ENCODE measurements at places on chromosomes 4 and X.

DNA sequence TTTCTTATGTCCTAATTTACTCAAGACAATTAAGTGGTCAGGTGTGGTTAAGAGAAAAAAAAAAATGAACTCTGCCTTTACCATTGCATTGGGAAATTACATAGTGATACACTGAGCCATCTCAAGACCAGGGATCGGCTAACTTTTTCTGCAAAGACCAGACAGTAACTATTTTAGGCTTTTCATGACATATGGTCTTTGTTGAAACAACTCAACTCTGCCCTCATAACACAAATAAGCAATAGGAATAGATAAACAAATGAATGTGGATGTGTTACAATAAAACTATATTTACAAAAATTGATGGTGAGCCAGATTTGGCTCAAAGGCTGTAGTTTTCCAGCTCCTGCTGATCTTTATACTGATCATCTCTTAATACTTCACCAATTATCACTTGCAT is 632.6 kb upstream of the INTU start:
- DNase-seq = no peak

DNA sequence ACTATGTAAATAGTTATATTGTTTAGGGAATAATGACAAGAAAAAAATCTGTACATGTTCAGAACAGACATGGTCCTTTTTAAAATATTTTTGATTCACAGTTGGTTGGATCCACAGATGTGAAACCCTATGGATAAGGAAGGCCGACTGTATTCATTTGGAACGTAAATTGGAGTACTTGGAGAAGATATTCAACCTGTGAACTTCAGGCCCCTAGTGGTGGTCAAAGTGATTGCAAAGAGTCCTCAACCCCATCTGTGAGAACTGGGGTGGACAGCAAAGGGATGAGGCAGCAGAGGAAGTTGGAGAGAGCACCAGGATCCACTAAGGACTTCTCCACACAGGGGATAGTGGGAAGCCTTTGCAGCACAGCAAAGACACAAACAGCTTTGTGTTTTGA is 6.2 kb upstream of the CXCL13 start:
- no peak for DNase-seq

DNA sequence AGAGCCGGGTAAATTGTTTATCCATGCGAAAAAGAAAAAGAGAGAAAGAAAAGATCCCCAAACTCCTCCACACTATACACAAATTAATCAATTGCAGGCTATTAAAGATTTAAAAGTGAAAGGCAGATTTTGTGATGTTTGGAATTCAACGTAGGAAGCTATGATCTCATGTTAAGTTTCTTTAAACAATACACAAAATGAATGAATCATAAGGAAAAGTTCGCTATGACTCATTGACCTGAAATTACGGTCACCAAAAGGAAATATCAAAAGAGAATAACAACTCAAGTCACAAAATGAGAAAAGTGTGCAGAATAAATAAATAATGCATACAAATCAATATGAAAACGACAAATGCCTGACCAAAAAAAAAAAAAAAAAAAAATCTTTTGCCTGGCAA is 28.6 kb downstream of the CLNK start:
- DNase-seq = no peak

GRCh38 chr4:31917334-31917733 is 1197.2 kb downstream of the PCDH7 start:
- no peak for DNase-seq

DNA sequence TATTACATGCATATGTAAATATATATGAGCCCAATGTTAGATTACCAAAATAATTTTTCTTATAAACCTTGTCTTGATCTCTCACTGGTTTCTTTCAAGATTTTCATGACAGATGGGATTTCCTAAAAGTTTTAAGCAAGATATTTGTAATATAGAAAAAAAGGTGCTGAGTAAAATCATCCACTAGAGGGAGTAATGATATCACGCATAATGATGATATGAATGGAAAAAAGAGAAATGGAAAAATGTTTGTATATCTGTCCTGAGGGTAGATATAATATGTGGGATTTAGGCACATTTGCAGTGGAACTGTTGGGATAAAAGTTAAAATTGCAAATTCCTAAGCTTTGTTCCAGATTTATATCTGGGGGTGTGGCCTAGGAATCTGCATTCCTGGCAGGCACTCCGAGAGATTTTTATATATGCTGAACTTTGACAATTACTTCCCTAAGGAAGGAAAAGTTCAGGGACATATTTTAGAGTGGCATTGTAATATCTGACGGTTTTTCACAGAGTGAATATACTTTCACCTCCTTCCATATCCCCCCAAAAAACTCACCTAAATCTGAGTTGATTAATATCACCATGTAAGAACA is 60.5 kb downstream of the TMA16 start:
- no peak for DNase-seq

GRCh38 chr4:24686866-24687692 is 102.7 kb upstream of the DHX15 start:
- DNase-seq = no peak

DNA sequence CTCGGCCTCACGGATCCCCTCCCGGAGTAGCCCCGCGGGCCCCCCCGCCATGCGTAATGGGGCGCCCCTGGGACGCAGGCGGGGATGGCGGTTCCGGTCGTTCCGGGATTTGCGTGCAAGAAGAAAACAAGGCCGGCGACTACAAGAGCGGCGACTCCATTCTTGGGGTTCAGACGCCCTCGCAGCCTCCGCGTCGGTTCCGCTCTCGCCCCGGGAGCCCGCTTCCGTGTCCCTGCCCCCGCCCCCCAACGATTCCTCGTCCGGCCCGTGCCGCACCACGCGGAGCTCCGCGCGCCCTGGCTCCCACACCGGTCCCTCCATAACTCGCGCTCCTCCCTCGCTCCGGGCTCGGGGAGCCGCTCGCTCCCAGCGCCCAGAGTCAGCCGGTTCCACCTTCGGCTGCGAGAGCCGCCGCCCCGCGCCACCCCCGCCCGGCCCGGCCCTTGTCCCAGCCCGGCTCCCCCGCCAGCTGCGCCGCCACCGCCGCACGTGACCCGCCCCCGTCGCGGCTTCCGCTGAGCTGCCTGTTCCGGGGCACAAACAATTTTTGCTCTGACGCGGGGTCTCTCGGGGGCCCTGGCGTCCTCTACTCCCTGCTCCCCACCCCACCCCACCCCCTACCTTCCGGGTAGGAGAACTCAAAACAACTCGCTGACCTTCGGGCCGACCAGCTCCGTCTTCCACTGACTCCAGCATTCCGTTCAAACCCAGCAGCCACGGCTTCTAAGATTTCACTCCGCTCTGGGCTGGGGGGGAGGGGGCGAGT is 78.8 kb upstream of the BCOR start:
- DNase-seq = peak; percentile 79

DNA sequence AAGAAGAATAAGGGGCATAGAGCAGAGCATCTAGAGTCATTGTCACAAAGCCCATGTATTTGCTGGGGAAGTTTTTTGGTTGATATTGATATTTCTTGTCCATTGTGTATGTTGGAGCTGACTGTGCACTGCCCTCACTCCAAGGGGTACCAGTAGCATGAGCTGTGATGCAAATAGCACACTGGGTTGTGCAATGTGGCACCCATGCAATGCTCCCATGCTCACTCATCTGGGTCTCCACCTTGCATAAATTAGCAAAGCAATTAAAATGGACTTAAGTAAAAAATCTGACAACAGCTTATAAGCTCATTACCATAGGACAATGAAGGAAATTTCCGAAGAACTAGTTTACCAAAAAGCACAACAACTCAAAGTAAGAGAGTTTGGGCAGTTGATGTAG is 87.9 kb downstream of the NHS start:
- no peak for DNase-seq

- no peak for DNase-seq
Observed at GRCh38 chr4:9608300-9608699, 164.1 kb downstream of the DEFB131A start.

DNA sequence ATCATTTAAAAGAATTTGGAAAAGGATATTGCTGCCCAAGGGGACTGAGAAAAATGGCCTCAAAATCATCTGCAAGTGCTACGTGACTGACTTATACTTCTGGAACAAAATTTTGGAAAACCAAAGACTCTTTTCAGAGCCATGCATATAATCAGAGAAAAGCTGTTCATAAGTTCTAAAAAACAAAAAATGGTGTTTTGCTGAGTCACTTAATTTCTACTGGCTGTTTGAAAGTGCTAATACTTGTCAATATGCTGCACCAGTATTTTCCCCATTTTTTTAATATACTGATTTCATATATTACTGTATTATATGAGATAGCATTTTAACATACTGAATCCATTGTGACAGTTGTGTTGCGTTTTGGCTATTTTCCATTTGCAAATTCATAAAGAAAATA is 61.5 kb upstream of the ZMAT1 start:
- DNase-seq = no peak

DNA sequence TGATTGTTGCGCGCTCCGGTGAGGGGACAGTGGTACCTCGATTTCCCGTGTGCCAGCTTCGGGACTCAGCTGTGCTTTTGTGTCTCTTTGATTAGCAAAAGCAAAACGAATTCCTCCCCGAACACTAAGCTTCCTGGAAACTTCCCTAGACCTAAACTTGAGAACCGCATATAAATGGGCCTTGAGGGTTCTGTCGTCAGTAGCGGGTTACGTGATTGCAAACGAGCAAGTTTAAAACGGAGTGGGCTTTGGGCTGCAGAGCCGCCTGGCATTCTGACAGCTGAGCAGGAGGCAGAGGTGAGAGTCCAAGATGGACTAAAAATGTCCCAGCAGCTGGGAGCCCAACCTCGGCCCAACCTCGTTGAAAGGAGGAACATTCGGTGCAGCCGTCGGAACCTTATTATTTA is 1.2 kb upstream of the TAPT1 start:
- DNase-seq = no peak

DNA sequence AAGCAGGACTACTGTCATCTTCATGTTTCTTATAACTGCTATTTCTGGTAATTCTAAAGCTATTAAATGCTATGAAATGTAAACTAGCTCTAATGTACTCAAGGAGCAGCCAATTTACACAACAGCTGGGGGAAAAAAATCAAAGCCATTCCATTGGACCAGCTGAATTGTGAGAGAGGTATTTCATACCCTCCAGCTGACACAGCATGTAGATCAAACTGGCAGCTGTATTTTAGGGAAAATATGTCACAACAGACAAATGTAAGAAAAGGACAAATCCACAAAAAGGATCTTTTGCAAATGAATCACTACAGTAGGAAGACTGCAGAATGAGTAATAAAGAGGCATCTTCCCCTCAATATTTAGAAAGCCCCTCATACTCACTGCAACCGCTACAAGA is 65.2 kb upstream of the FAM47B start:
- no peak for DNase-seq

GRCh38 chr4:75255261-75255660 is 258.9 kb downstream of the RCHY1 start:
- no peak for DNase-seq

All from stimulated activated CD8-positive, alpha-beta memory T cell treated with anti-CD3 and anti-CD28 coated beads, Interleukin-7, amount 100 ng/mL, for 4 hours (primary cell).